Activated T-cell treated with anti-CD3 and anti-CD28 coated beads for 24 hours (primary cell): ENCODE measurements at places on chromosomes 6 and 20.

DNA sequence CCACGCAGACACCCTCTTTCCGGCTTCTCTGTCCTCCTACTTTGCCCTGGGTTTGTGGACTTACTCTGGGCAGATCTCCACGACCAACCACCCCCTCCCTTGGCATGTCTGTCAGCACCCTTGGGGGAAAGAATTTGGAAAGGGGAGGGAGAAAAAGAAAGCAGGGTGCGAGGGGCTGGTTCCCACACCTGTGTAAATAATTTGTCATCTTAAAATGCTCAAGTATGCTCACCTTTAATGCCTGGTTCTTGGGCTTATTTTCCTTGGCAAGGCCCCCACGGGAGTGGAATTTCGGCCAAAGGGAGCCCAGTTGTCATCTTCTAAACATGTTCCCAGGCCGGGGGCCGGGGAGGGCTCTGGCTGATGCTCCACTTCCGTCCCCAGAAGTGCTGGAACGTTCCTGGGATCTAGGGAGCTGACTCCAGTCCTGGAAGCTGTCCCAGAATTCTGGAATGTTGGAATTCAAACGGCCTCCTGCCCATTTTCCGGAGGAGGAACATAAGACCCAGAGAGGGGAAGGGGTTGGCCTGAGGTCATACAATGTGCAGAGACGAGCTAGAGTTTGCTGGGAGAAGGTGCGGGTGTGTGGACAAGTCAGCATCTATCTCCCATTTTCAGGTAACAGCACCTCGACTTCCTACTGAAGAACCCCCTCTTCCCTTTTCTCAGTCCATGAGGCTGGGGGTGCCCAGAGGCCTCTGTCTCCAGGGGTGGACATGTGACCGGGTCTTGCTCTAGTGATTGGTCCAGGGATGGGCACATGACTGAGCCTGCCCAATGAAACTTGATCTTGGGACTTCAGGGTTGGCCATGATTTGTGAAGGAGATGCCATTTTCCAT, 122.3 kb downstream of the CEBPB start:
- no peak for DNase-seq

DNA sequence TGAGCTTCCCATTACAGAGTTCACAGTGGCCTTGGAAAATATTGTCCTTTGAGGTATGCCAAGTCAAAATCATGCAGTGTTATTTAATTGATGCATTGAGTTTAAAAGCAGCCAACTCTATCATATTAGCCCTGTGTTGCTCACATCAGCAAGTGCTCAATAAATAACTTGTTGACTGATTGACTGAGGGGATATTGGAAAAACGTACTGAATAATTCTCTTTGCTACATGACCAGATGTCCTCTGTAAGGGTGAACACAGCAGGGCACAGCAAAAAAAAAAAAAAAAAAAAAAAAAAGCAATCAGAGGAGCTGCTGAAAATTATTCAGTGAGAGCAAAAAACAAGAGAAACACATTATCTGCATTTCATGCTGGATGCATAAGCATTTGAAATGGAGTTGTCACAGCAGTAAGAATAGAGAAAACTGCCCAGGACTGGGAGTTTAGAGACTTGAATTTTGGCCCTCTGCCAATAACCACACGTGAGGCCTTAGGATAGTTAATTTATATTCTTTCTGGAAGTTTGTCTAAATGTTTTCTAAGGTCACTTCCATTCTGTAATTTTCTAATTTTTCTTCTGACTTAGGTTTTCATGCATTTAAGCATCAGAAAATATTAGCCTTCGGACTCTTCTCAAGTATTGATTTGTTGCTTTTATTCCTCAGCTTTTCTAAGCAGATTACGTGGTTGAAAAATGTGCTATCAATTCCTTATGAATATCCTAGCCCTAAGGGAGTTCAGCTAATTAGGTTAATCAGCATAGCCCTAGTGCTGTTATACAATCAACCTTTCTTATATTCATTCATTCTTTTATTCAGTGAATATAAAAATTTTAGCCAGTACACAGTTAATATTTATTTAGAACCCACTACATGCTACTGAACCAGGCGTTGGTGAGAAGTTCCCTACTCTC, 246.8 kb upstream of the STXBP5 start:
- no peak for DNase-seq

- DNase-seq = peak; percentile 68
Measured at GRCh38 chr6:31660381-31661261, at the start of gene C6orf47. Gene C6orf47 (minus strand): TSS chr6:31660778. CDS start chr6:31659947, 831 bp downstream.

- no peak for DNase-seq
Measured at GRCh38 chr6:162538643-162539064, 188.9 kb downstream of the PRKN start.

GRCh38 chr20:21017528-21018085, 88.6 kb downstream of the LINC00237 start:
- DNase-seq = no peak

DNA sequence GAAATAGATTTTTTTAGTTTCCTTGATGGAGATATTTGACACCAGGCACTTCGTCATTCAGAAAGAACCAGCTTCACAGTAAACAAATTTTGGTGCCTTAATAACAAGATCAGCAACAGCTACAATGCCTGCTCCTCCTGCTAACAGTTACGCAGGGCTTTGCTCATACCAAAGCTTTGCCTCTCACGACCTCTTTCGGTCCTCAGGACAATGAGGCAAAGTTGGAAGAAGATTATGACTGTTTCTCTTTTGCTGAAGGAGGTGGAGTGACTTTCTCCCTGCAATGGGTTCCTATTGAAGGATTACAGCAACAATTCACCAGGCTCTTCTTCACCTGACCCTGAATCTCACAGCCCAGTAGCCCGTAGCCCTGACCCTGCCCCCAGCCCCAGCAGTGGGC, 440.1 kb downstream of the PREX1 start:
- no peak for DNase-seq

DNA sequence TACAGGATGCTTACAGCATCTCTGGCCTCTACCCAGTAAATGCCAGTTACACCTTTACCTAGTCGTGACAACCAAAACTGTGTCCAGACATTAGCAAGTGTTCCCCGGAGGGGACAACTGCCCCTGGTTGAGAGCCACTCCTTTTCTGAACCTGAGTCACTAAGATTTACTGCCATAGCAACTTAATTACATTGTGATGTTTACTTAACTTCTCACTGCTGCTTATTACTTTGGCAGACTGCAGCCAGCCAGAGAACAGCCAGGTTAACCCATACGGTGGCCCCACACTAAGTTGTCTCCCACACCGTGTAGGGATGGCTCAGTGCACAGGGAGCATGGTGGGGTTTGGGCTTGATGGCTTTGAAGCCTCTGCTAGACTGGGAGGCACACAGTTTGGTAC, 204.7 kb upstream of the SULF2 start:
- DNase-seq = no peak

- DNase-seq = peak; percentile 44
Measured at GRCh38 chr6:42428326-42429041, 23.2 kb downstream of the TRERF1 start.

DNA sequence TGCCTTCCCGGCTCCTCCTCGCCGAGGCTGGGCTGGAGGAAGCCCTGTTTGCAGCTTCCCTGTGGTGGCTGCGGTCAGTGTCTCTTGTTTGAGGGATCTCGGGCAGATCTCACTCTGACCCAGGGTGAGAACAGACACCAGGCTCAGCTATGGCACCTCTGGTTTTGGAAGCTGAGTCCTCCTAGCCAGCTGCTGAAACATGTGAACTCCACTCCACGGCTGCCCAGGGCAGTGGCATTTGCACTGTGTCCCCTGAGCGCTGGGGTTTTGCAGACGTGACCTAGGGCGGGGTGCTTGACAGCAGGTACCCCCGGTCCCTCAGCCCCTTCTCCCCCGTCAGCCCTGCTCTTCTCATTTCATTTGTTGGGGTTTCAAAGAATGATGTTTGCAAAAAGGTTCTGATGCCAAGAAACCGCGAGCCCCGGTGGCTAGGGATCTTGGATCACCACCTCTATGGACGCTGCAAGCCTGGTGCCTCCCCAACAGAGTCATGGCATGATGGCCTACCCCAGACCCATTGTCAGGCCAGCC, 55.0 kb upstream of the DACT2 start:
- no peak for DNase-seq

DNA sequence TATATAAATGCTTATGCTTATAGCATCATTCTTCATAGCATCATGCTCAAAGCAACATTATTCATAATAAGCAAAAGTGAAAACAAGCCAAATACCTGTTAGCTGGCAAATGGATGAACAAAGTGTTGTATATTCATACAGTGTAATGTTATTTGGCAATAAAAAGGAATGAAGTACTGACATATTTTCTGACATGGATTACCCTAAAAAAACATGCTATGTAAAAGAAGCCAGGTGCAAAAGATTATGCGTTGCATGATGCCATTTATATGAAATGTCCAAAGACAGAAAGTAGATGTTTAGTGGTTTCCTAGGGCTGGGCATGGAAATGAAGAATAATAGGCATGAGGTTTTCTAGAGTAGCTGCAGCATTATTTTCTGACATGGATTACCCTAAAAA, 77.1 kb downstream of the GFRA4 start:
- no peak for DNase-seq

- no peak for DNase-seq
Measured at GRCh38 chr6:69368613-69369012, 428.2 kb downstream of the LMBRD1 start.

DNA sequence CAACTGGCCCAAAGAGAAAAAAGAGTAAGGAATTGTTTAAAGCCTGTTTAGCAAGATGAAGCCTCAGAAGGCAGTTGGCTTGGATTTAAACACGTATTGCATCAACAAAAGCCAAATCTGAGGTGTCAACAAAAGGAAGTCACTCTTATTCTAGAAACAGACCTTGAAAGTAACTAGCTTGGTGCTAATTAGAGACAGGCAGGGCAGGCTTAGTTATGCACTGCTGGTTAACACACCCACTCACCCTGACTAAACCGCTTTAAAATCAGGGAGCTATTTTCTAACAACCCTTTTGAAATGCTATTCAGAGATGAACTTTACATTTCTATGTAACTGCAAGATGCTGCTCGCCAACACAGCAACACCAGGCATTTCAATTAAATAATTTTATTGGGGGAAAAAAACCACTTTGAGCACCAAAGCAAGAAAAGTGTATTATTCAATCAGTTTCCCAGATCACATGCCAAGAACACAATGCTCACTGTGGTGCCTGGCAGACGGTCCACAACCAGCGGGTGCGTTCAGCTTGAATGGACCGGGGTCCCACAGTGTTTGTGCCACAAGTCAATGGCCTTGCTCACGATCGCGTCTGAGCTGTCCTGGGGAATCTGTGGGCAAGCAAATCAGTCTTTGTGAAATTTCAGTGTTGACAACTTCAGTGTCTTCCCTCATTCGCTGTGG, 23.6 kb downstream of the TBC1D7 start:
- no peak for DNase-seq

DNA sequence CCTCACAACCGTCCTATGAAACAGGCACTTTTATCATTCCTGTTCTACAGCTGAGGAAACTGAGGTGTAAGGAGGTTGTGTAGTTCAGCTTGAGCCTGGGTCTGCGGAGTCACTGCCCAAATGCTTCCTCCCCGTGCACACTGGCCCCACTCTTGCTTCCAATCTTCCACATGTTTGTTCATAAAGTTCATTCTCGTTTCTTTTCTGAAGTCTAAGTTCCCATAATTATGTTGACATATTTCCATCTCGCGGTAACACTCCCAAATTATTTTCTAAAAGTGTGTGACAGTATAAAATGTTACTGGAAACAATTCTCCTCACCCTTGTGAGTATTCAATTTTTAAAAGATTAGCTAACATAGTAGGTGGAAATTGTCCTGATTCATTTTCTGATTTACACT, 106.9 kb downstream of the SLC22A3 start:
- DNase-seq = no peak

- DNase-seq = no peak
Measured at GRCh38 chr6:10315658-10316372, 99.1 kb downstream of the TFAP2A start.

GRCh38 chr6:122400462-122401089, 1.1 kb downstream of the HSF2 start:
- DNase-seq = no peak

DNA sequence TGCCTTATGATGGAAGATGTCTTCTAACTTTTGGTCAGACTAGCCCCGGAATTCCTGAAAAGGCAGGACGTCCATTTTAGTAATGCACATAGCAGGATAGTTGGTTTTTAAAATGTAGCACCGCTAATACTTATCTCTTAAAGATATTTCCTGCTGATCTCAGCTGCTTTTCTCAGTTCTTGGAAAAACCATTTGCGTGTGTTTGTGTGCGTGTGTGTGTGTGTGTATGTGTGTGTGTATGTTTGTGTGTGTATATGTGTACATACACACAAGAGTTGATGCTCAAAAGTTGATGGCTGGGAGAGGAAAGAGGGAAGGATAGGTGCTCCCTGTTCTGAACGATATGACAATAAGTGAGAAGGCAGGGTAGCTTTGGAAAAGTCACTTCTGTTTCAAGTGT, 61.7 kb upstream of the SUPT3H start:
- no peak for DNase-seq

GRCh38 chr6:142653710-142654420, 291.1 kb downstream of the HIVEP2 start:
- no peak for DNase-seq

- DNase-seq = no peak
Measured at GRCh38 chr6:87904011-87904410, 143.6 kb upstream of the SPACA1 start.

DNA sequence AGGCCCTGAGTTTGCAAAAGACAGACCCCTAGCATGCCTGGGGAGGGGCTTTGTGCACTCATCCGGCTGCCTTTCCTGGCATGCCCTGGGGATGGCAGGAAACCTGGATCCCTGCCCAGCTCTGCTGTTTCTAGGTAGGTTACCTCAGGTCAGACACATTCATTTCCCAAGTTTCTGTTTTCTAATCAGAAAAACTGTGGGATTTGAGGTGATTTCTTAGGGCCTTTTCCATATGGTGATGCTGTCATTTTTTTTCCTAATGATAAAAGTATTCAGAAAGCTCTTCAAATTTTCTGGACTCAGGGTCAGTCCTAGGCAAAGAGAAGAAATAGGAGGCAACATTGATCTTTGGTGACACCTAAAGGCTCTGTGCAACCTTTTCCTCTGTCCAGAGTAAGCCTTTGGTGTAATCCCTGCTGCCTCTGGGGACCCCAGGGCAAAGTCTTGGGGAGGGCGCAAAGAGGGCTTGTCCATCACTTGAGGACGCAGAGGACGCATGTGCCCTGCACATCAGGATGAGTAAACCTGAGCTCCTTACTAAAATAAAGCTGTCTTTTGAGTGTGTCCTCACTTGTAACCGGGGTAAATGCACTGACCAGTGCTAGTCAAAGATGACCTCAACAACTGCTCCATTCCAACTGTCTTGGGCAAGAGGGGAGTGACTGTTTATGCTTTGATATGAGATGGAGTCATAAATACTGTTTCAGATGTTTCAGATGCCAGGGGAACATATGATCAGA, 13.5 kb upstream of the TRAM2 start:
- DNase-seq = no peak

DNA sequence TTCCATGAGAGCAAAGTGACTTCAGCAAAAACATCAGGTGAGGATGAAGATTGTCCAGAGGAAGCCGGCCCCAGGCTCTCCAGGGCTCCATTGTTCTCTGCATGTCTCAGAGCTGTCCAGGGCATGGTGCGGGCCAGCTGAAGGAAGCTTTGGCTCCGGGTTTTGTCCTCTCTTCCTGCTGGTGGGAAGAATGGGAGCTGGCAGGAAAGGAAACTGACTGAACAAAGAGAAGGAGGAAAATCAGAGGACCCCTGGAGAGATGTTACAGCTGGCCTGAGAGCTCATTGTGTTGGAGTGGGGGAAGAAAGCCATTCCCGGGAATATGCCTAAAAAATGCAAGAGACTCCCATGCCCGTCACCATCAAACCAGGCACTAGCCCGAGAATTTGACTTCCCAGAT, 27.1 kb downstream of the PRND start:
- no peak for DNase-seq

GRCh38 chr20:5150226-5151076, 23.6 kb downstream of the CDS2 start:
- no peak for DNase-seq

- no peak for DNase-seq
Measured at GRCh38 chr6:10696655-10697054, 1.9 kb downstream of the PAK1IP1 start.

GRCh38 chr20:19212821-19213502, 520 bp downstream of the SLC24A3 start:
- DNase-seq = no peak
